ENCODE measurements at places on chromosomes 5 and 9.

GRCh38 chr5:52334367-52334766 is 453.3 kb upstream of the ITGA1 start:
- no peak for DNase-seq

GRCh38 chr5:147170603-147171002 is 64.2 kb upstream of the STK32A start:
- no peak for DNase-seq

DNA sequence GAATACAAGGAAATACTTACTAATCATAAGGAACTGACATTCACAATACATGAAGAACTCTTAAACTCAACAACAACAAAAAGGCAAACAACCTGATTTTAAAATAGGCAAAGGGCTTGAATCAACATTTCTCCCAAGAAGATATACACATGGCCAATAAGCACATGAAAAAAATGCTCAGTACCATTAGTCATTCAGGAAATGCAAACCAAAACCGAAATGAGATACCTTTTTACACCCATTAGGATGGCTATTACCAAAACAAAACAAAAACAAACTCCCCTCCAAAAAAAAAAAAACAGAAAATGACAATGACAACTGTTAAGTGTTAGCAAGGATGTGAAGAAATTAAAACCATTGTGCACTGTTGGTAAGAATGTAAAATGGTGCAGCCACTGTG is 104.1 kb upstream of the ZNF462 start:
- no peak for DNase-seq

GRCh38 chr5:15116996-15117395 is 245.4 kb upstream of the ANKH start:
- DNase-seq = no peak

- DNase-seq = no peak
Observed at GRCh38 chr5:9212605-9213004, 333.3 kb downstream of the SEMA5A start.

GRCh38 chr5:75389430-75389829 is 52.4 kb downstream of the HMGCR start:
- no peak for DNase-seq

DNA sequence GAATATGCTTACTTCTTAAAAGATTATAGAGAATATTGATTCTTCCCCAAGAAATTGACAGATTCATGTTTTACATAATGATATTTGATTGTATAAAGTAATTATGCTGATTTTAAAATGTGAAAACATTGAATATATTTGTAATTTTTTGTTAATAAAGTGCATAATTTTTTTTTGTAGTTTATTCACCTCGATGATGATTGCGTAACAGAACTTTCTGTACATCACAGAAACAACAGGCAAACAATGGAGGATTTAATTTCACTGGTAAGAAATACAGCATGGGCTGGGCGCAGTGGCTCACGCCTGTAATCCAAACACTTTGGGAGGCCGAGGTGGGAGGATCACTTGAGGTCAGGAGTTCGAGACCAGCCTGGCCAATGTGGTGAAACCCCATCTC is 70.1 kb downstream of the MELK start:
- no peak for DNase-seq

DNA sequence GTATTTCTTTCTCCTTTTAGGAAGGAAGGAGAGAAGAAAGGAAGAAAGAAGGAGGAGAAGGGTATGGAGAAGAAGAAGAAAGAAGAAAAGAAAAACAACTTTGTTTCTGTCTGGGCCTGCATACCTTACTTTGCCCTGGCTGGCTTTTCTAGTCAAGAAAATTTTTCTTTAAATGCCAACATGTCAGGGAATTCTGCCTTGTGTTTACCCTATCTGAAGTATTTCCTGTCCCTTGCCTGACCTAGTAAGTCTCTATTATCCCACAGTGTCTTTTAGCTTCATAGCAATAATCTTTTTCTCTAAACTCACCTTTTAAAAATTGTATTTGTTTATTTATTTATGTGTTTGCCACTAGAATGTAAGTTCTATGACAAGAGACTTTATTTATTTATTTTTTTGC is 1864.1 kb downstream of the EFNA5 start:
- DNase-seq = no peak

DNA sequence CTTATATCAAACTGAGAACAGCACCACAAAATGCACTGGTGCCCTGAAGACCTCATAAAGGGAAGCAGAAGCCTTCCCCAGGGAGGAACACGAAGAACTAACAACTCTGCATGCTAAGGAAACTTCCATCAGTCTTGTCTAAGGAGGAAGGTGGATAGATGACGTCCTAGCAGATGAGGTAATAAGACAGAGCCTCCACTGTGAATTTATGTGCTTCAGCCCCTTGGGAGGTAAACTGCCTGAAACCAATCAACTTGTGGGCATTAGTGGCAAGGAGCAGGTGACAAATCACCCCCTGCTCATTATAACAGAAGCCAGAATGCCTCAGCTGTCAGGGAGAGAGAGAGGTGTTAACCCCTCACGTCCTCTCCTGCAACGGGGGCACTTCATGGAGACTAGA is 48.9 kb upstream of the SPIN1 start:
- no peak for DNase-seq

GRCh38 chr5:174344335-174344734 is 298.8 kb downstream of the NSG2 start:
- no peak for DNase-seq
